Sciatic nerve (tissue), 2 donors: ENCODE measurements at places on chromosomes 6 and 20. TPM values are rescaled to one million over a fixed set of nuclear protein-coding genes. Genes with fewer than 3 reads are reported as not detected.

GRCh38 chr20:20513720-20514119, 145.8 kb downstream of the INSM1 start:
- DNase-seq: no peak

DNA sequence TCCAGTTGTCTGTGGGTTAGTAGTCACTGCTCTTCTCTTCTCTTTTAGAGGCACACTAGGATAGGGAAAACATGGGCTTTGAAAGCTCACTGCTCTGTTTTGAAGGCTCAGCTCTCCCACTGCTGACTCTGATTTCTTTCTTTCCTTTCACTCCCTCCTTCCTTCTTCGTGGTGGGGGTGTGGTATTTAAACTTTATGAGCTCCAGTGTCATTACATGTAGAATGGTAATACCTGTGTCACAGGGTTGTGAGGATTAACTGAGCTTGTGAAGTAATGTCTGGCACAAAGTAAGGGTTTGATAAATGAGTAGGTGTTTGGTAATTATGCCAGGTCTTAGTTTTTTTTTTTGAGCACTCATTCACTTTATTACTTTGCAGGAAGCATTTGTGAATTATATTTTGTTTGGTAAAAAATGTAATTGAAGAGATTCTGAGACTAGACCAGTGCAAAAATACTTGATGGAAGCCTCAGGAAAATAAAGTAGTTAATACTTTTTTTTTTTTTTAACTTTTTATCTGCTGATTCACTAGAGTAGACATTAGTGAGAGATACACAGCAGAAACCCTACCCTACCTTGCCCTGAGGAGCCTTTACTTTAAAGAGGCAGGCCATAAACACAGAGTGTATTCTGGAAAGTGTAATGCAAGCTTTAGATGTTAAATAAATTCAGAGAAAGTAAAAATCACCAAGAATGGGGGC, 17.3 kb downstream of the SMAP1 start:
- DNase-seq: no peak

DNA sequence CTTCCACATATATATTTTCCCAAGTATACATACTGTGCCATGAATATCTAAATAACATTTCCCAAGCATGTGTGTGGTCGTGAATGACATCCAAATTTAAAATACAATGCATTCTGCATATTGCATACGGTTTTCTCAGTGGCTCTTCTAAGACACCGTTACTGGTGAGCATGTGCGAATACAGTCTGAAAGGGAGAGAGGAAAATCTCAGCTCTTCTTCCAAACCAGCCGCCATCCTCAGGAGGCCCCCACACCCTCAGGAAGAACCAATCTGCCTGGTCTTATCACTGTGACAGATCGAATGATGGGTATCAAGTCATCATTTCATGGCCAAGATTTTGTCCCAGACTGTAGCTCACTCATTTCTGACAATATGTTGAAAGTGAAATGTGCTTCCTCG, 50.7 kb downstream of the ADAT2 start:
- DNase-seq: no peak

GRCh38 chr6:107846262-107846795, 22.2 kb upstream of the SCML4 start:
- DNase-seq: no peak

DNA sequence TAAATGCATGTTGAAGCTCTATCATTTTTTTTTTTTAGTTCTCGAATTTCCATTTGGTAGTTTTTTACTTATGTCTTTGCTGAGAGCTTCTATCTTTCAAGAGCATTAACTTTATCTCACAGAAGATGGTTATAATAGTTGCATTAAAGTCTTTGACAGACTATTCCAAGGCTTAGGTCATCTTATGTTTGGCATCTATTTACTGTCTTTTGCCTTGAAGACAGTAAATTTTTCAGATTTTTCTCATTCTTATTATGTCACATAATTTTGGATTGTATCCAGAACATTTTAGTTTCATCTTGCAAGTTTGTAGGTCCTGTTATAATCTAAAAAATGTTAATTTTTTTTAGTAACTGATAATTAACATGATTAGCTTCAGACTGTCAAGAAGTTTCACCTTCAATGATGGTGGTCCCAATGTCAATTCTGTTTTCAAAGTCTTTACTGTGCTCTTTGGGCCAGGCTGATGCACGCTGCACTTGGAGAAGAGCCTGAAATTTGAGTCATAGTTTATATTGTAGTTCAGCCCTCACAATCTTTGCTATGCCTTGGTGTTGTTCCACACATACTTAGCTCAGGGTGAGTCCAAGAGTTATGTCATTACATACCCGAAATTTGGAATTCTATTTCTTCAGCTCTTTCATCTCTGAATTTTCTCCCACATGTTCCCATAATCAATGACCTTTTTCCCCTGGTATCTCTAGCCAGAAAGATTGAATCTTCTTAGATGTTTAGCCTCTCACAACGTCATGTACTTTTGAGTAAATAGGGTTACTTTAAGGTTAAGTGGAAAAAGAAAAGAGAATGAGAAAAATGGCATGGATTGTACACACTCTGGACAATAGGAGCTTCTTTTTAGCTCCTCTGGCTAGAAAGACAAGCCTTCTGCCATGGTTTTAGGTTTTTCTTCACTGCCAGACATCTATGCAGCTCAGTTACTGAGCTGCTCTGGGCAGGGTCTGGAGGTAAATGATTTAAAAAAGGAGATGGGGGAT, 110.3 kb upstream of the BTBD3 start:
- DNase-seq: no peak

DNA sequence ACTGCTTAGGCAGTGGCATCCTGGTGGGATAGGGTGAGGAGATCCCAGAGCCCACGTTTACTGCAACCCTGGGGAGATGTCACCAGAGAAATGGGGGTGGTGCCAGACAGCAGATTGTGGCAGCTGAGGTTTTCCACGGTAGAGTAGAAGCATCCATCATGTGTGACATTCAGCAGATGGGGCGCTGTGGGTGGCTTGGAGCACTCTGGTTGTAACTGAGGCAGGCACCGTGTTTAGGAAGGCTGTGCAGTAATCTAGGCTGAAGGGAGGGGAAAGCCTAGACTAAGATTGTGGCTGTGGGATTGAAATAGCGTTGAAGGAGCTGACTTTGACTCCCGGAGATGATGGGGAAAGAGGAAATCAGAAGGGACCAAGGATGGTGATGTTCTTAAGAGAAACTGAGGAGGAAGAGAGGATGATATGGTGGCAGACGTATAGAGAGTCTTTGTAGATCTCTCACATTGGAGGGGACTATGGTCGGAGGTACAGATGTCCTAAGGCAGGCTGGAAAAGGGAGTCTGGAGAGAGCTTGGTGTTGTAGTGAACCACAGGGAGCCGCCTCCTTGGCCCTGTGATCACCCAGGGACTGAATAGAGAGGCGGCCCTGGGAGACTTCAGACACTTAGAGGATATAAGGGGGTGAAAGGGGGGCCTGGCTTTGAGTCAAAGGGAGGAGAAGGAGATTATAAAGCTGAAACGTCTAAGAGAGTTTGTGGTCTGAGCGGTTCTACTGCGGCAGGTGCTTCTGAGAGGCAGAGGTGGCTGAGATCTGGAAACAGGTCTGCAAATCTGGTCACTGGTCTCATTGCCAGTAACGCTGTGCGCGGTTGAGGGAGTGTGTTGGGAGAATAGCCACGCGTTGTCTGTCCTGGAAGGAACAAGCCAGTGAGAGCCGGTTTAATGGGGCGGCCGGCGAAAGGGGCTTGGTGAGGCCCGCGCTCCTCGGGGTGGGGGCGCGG, 792 bp upstream of the MICA start:
- DNase-seq: no peak

DNA sequence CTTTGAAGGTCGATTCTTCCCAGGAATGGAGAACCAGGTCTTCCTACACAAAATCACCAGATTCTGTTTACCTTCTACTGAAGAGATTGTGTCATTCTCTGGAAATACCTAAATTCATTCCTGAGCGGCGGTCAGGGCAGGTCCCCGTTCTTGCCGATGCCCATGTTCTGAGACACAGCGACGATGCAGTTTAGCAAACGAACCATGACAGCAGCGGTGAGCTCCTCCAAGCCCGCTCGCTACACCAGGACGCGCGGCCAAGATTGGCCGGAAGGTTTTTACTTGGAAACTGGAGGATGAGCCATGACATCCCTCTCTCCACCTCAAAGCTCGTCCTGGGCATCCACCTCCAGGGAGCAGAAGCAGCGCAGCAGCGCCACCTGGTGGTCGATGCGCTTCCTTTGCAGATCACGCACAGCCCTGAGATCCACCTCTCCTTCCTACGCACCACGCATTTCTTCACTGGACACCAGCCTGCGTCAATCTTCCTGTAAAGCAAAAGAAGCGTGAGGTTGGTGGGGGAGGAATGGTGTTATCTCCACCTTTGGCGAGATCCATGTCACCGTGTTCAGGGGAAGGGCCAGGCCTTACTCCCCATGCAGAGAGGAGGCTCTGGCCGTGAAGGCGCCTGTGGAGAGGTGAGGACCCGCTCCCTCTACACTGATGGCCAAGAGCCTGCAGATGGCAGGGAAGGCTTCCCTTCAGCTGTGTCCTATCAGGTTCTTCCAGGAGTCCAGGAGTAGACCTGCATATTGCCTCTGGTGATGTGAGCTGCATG, 9.9 kb upstream of the HLA-B start:
- DNase-seq: peak; percentile 92

DNA sequence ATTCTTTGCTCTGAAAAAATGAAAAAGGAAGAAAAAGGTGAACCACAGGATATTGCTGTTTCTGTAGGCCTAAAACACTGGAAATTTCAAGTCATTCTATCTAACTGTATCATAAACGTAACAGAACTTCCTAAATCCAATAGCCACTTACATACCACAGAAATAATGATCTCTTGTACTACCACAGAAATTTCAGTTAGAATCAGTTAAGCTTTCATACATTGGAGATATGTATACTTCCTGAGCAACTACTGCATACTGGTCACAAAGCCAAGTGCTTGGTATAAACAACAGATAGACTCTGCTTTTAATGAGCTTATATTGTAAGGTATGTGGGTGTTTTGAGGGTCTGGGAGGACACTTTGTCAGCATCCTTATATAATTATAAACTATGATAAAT, 38.6 kb downstream of the VTA1 start:
- no peak for DNase-seq

GRCh38 chr20:8471465-8471864, 339.4 kb downstream of the PLCB1 start:
- DNase-seq: no peak

GRCh38 chr6:78629154-78629721, 238.1 kb upstream of the IRAK1BP1 start:
- no peak for DNase-seq

- no peak for DNase-seq
These were observed 101.8 kb downstream of the KLHL32 start for GRCh38 chr6:97026298-97026697.

DNA sequence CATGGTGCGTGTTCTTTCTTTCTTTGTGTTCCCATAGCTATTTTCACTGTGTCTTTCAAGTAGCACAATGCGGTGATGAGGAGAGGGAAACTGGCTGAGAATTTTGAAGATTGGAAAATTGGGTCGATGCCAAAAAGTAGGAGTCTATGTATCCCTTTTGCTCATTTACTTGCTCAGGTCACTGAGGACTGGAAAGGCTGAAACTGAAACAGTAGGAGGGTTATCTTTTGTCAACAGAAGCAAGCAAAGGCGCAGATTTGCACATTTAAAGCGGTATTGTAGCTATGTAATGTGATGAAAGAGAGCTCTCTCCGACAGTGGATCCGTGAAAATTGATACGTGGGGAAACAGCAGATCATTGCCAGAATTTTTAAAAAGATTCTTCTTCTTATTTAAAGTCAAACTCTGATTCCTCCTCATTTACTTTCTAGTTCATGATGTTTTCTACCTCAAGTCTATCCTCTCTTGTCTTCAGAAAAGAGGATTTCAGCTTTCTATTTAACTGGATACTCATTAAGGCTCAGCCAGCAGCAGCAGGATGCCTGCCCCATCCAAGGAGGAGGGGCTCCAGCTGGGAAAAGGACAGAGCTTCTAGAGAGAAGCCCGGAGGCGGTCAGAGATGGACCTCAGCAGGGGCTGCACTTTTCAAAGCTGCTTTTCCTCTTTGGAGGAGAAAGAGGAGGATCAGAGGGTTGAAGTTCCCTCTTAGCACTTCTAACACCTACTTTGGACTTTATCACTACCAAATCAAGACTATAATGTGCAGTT, 15.9 kb upstream of the FYN start:
- DNase-seq: peak; percentile 61

DNA sequence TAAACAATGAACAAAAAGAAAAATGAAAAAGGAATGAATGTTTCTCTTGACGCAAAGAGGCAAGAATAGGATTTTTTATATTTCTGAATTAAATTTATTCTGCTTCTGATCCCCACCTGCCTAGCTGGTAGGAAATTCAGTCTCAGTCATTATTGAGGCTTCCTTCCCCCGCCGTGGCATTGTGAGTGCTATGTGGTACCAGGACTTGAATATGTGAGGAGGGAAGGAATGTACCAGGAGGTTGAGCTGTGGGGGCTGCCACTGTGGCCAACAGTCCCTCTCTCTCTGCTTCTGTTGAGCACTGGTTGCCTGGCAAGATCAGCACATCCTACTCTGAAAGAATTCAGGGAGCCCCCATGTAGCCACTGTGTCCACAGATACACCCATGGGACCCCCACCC, 368.1 kb upstream of the JARID2 start:
- no peak for DNase-seq

- DNase-seq: no peak
These were observed 30.0 kb upstream of the SALL4 start for GRCh38 chr20:51832276-51832675.

DNA sequence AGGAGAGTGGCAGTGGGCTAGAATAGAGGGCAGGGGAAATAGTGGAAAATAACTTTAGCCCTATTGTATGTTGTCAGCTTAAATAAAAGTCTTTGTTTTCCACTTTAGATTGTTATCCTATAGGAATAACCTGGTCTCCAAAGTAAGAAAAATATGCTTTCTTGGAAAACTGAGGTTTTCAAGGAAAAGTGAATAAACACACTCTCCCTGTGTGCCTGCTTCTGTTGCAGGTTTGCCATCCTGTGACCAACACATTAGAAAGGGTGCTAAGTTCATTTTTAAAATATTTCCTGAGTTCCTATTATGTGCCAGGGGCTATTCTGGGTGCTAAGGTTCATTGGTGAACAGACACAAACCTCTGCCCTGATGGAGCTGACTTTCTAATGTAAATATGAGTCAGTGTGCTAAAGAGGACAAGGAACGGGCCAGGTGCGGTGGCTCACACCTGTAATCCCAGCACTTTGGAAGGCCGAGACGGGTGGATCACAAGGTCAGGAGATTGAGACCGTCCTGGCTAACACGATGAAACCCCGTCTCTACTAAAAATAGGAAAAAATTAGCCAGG, 23.5 kb downstream of the BICRAL start:
- DNase-seq: no peak

- no peak for DNase-seq
These were observed 379.7 kb upstream of the PTCHD4 start for GRCh38 chr6:48490658-48491057.

GRCh38 chr20:44218446-44218845, 7.9 kb upstream of the OSER1 start:
- DNase-seq: no peak

- DNase-seq: no peak
These were observed 56.8 kb upstream of the MPC1 start for GRCh38 chr6:166439366-166440091.

The COL9A1 gene
- total RNA-seq: 1.6 TPM

The ABHD16B gene
- not detected for total RNA-seq

The RIPPLY2 gene
- 0.80 TPM for total RNA-seq

The MCCD1 gene
- not detected for total RNA-seq

The SRSF12 gene
- 2.0 TPM for total RNA-seq

The LY6G5B gene
- total RNA-seq: 20.4 TPM

The HRH3 gene
- not detected for total RNA-seq

The NKAPL gene
- total RNA-seq: 2.9 TPM

The SLCO4A1 gene
- total RNA-seq: 31.1 TPM

The WFDC5 gene
- not detected for total RNA-seq

The KIF25 gene
- total RNA-seq: 1.6 TPM

The PHF1 gene
- total RNA-seq: 107 TPM

The PBOV1 gene
- not detected for total RNA-seq
